Fibroblast of pulmonary artery (primary cell): ENCODE measurements at places on chromosomes 7 and 10.

GRCh38 chr7:103521937-103522336, 75.9 kb upstream of the SLC26A5 start:
- no peak for DNase-seq

DNA sequence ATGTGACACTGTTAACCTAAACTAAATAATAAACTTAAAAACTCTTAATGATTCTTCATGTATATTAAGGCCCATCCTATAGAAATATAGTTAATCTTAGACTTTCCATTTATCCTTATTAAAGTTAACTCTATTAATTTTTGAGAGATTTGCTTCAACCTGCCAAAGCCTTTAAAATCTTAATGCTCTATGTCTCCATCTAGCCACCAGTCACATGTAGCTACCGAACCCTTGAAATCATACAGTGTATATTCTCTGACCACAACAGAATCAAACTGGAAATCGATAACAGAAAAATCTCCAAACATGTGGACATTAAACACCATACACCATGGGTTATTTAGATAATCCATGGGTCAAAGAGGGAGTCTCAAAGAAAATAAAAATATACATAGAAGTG, 51.9 kb downstream of the ASZ1 start:
- DNase-seq: peak; percentile 11

- DNase-seq: no peak
Measured at GRCh38 chr7:69751026-69751425, 152.8 kb downstream of the AUTS2 start.

DNA sequence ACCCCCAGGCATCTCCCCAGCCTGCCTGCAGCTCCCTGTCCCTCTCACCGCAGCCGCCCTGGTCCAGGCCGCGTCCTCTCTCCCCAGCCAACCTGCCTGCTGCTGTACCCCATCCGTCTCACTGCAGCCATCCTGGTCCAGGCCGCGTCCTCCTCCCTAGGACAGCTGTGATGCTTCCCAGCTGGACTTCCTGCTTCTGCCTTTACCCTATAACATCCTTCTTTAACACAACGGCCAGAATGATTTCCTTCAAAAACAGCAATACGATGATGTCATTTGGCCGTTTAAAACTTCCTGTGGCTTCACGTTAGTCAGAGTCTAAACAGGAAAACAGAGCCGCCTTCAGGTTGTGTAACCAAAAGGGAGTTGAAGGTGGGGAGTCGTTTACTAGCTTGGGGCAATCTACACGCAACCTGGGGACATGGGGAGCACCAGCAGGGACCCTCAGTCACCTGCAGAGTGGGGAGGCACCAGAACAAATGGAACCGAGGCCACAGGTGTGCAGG, 32.2 kb upstream of the ZFAND2A start:
- DNase-seq: peak; percentile 96

DNA sequence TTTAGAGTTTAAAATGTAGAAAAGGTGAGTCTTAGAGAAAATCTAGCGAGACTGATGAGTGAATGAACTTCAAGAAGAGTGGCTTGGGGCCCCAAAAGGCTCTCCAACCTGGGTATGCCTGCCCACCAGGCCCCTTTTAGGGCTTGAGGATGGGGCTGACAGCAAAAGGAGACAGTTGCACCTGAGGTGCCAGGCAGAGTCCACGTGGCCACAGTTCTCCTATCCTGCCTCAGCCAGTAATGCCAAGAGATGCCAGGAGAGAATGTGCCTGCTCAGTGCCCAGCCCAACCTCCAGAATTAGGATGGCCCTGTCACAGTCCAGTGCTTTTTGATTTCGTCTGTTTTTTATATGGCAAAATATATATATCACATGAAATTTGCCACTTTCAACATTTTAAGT, 156.5 kb downstream of the SLIT1 start:
- DNase-seq: no peak

DNA sequence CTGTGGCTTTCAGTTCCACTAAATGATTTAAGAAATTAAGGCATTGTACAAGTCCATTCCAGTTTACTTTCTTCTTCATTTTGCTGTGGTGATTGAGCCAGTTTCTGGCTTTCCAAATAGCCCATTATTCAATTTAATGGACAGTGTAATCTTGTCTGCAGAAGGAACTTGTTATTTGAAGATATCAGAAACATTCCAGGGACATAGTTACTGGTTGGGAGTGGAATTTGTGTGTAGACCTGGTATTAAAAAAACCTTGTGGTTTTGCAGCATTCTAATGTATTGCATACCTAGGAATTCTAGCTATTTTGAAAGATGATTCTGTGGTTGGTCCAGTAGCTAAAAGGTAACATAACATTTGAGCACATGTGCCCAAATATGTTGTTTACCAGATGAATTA, 72.2 kb downstream of the MCU start:
- DNase-seq: peak; percentile 89

DNA sequence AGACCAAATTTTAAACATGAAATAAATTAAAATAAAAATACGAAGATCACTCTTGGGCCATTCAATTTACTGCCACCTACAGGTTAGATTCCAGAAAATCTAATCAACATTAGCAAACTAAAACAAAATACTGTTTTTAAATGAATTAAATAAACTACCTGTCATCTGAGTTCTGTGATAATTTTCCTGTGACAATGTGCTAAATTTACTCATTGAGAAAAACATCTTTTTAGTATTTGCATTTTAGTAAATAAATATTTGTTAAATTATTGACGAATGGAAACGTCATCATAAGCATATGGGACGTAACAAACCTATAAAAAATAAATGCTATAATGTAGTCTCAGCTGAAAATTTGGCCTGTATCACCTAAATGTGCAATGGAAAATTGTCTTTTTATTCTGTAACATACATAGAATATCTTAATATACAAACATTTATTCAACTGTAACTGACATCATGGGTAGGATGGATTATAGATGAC, 72.1 kb downstream of the ITGB8 start:
- peak; percentile 28 for DNase-seq

DNA sequence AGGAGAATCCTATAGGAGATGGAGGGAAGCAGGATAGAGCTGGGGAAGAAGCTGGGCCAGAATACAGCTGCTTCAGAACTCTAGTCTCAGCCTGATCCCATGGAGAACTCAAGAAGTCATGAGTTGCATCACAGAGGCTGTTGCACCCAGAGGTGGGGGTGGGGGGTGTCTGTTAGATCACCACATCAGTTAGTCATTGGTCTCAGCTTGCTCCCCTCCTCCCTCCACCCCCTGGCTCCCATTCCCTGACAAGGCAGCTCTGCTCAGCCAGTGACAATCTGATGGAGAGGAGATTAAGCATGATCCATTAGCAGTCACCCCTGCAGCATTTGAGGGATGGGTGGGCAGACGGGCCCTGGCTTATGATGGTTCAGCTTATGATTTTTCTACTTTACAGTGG, 58.4 kb upstream of the FGL2 start:
- peak; percentile 26 for DNase-seq

- DNase-seq: no peak
Measured at GRCh38 chr7:108189733-108190388, 59.7 kb upstream of the LAMB4 start.

DNA sequence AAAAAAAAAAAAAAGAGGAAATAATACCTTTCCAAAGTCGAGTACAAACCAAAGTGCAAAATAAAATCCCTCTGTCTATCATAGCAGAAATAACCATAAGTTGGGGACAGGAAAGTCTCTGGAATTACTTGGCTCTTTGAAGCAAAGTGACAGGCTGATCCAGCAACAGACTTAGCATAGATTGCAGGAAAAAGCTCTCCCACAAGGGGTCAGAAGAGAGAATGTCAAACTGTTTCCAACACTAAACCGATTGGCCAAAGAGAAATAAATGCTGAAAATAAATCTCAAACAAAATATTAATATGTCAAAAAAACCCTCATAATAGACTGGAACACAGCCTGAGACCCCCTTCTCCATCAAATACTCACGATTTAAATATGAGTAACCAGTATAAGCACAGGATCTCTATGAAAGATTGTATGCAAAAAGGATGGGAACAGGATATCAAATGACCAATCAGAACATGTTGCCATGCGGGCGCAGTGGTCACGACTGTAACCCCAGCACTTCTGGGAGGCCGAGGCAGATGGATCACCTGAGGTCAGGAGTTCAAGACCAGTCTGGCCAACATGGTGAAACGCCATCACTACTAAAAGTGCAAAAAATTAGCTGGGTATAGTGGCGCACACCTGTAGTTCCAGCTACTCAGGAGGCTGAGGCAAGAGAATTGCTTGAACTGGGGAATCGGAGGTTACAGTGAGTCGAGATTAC, 1000.7 kb upstream of the LRRN3 start:
- peak; percentile 31 for DNase-seq

- DNase-seq: peak; percentile 99
Measured at GRCh38 chr7:3559278-3559677, 258.2 kb downstream of the SDK1 start.

GRCh38 chr10:34864149-34865067, 49.3 kb upstream of the PARD3 start:
- no peak for DNase-seq

- DNase-seq: peak; percentile 78
Measured at GRCh38 chr7:17274551-17275245, 23.8 kb upstream of the AHR start.

- peak; percentile 32 for DNase-seq
Measured at GRCh38 chr7:156969972-156970420, 20.5 kb downstream of the NOM1 start.

- peak; percentile 15 for DNase-seq
Measured at GRCh38 chr10:51073453-51074237, 642 bp upstream of the PRKG1 start.

GRCh38 chr7:636396-636795, 90.1 kb upstream of the DNAAF5 start:
- DNase-seq: peak; percentile 39

GRCh38 chr10:86149257-86149656, 217.3 kb downstream of the GRID1 start:
- no peak for DNase-seq

- DNase-seq: no peak
Measured at GRCh38 chr10:14171336-14171735, 159.4 kb downstream of the FRMD4A start.

- no peak for DNase-seq
Measured at GRCh38 chr10:60320666-60321065, 69.0 kb downstream of the ANK3 start.

DNA sequence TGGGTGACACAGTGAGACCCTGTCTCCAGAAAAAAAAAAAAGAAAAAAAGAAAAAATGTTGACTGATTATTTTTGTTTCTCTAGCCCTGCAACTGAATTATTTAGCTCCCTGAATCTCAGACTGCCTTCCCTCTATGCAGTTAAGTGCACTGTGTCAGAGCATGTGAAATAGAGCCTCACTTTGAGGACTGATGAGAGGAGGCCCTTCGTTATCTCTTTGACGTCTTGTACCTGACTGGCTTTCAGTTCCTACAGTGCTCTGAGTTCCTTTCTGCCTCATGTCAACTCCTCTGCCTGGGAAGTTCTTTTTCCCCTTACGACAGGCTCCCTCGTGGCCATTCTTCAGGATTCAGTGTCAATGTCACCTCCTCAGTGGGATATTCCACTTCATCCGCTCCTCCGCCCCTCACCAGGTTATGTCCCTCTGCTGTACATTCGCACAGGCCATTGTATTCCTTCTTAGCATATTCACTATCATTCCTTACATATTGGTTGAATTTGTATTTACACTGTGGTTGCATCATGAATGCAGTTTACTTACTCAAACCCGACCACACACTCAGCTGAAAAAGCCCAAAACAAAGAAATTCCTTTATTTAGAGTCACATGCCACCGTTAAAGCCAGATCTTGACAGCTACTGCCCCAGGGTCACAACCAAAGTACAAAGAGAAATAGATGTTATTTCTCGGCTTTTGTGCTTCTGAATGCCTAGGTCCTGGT, 18.1 kb upstream of the CAMK2G start:
- DNase-seq: peak; percentile 56

- no peak for DNase-seq
Measured at GRCh38 chr7:108568801-108569380, 615 bp downstream of the THAP5 start.
